T-helper 1 cell (primary cell): ENCODE measurements at places on chromosomes 2 and 18.

- no peak for DNase-seq
Measured at GRCh38 chr18:61544178-61544577, 210.9 kb downstream of the CDH20 start.

GRCh38 chr18:61651880-61652268 lies 240.9 kb downstream of the RNF152 start:
- no peak for DNase-seq

DNA sequence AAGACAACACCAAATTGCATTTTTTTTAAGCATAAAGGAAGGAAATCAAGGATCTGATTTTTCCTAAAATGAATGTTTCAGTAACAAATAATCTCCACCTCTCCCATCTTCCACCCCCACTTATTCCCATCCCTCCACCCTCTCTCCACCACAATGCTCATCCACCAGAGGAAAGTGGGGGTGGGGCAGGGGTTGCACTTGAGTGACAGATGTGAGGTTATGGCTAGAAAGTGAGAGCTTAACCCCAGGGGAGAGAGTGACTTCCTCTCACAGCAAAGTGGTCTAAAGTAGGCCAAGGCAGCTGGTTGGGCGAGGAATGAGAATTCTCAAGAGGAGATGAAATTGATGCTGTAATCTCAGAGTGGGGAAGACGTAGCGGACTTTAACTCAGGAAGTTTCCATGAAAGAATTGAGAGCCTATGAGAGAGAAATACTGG lies 104.7 kb downstream of the HNRNPLL start:
- no peak for DNase-seq

- DNase-seq: no peak
Measured at GRCh38 chr2:70936165-70936978, 672 bp downstream of the ATP6V1B1 start.

GRCh38 chr2:16329421-16329820 lies 336.2 kb downstream of the CYRIA start:
- no peak for DNase-seq

GRCh38 chr2:74948779-74949178 lies 9.7 kb upstream of the POLE4 start:
- DNase-seq: no peak

- no peak for DNase-seq
Measured at GRCh38 chr2:241563031-241563507, 4.5 kb downstream of the BOK start.

DNA sequence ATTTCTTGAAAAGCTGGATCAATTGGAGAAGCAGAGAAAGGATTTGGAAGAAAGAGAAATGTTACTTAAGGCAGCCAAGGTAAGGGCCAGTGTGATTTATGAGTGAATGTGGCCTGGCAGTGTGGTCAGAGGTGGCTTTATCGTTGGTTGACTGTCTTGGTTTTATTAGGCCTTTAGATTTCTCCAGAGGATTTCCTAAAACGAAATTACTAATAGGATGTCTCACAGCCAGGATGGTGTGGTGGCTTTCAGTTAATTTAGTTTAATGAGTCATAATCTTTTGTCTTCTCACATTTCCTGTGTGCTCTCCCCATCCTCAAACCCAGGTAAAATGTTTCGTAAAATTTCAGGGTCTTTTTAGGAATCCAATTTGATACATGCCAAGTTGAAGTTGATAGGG lies 100.8 kb downstream of the TAF4B start:
- no peak for DNase-seq

DNA sequence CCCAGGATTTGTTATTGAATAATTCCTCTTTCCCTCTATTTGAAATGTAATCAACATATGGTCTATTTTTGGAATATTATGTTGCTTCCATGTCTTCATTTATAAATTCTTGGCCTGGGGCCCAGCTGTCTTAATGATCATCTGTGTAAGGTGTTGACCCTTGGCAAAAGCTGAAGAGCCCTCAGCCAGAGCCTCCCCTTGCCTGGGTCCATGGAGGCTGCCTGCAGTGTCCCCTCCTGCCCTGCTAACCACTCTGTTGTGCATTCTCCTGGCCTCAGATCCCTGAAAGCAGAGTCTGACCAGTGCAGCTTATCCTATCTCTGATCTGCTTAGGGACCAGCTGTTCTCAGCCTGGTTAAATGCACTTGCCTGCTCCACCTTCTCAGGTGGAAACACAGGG lies 226.1 kb upstream of the APCDD1 start:
- no peak for DNase-seq

GRCh38 chr2:45554742-45555140 lies 56.3 kb downstream of the SRBD1 start:
- no peak for DNase-seq

DNA sequence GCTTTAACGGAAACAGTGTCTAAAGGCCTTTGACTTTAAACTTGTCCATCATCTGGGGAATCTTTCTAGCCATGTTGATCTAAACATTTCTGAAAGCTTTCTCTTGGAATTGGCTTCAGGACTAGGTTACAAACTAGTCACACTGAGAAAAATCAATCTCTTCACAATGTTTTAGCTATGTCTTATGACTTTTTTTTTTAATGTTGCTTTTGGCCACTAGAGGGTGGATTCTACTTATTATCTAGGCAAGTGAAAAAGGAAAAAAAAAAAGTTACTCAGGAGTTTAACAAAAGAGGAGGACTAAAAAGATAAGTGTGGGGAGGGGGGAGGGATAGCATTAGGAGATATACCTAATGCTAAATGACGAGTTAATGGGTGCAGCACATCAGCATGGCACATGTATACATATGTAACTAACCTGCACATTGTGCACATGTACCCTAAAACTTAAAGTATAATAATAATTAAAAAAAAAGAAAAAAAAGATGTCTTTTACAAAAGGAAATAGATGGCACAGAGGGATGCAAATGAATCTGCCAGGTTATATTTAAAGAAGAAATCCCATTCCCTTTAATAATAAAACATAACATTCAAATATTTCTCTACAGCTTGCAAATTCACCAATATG lies 160.4 kb upstream of the PID1 start:
- no peak for DNase-seq

DNA sequence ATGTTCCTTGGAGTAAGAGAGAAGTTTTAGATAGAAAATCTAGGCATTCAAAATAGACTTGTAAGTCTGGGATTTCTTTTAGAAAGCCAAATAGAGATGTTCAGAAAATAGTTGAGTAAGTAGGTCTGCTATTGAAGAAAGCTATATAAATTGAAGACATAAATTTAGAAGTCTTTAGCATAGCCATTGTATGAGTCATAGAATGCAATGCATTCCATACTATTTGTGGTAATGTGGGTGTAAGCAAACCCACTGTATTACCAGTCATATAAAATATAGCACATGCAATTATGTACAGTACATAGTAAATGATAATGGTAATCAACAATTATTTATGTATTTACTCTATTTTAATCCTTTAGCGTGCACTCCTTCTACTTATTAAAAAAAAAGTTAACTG lies 14.1 kb downstream of the MC4R start:
- DNase-seq: no peak

GRCh38 chr2:100821255-100821910 lies 1.4 kb downstream of the NPAS2 start:
- no peak for DNase-seq

DNA sequence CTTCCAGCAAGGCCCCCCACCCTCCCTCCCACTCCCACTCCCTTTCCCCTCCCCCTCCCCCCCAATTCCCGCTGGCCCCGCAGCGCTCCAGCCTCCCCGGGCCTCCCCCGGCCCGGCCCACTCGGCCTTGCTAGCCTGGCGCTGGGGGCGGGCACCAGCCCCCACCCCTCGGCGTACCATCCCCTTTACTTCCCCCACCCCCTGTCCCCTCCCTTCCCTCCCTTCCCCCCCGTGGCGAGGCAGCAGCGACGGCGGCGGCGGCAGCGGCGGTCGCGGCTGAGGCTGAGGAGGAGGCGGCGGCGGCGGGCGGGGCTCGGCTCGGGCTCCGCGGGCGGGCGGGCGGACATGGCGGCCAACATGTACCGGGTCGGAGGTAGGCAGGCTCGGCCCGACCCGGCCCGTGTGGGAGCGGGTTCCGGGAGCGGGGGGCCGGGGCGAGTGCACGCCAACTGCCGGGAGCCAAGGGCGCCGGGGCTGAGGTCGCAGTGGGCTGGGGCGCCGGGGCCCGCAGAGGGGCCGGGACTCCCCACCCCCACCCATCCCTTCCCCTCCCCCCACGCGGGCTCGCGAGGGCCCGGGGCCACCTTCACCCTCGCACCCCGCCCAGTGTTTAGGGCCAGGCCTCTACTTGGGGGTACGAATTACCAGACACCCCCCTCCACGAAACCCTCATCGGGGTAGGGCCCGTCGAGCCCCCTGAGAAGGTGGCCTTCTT lies at the start of gene MTA3:
Gene MTA3, plus strand, starts transcription at position 232 of the 715 bp plus-strand sequence. Its CDS starts 114 bp downstream, at position 346.
- peak; percentile 37 for DNase-seq

- DNase-seq: peak; percentile 38
Measured at GRCh38 chr18:63378919-63379638, 12.1 kb upstream of the KDSR start.

- no peak for DNase-seq
Measured at GRCh38 chr2:200749631-200750322, 61.9 kb upstream of the BZW1 start.

GRCh38 chr18:10367836-10368235 lies 86.6 kb upstream of the APCDD1 start:
- no peak for DNase-seq

- DNase-seq: no peak
Measured at GRCh38 chr2:177897278-177897677, 175.3 kb downstream of the PDE11A start.

- no peak for DNase-seq
Measured at GRCh38 chr2:3656762-3657721, 958 bp upstream of the ALLC start.

DNA sequence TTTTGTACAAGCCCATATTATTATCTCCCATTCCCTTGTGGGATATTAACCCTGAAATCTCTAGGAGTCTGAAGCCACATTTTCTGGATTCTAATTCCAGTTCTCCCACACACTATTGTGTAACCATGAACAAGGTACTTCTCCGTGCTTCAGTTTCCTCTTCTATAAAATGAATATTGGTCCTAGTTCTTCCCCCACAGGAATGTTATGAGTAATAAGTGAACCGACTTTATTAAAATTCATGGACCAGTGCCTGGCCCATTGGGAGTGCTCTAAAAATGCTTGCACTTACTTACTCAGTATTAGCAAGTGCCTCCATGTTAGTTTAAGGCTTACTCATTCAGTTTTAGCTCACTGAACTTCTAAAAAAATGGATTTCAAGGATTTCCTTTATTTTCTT lies 1.4 kb upstream of the ACMSD start:
- no peak for DNase-seq

DNA sequence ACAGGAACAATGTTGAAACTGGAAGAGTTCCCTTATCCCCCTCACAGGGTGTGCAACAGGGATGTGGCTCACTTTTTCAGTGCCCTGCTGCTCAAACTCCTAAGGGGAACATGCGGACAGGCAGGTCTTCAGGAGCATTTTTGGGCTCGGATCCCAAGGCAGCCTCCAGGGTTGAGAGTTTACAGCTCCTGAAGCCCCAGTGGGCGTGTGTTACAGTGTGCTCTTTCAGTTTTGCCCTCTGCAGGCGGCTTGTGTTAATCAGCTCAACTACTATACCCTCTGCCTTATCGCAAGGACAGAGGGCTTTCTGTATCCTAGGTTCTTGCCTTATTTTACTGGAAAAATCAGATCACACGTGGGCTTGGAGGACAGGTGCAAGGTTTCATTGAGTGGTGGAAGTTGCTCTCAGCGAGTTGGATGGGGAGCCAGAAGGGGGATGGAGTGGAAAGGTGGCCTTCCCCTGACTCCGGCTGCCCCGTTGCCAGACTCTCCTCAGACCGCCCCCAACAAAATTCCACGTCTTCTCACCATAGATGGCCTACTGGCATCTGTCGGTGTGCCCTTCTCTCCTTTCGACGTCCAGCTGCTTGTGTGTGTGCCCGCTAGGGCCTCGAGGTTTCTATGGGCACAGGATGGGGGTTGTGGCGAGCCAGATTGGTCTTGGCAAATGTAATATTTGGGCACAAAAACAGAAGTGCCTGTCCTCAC lies 541.9 kb downstream of the TMX3 start:
- no peak for DNase-seq

DNA sequence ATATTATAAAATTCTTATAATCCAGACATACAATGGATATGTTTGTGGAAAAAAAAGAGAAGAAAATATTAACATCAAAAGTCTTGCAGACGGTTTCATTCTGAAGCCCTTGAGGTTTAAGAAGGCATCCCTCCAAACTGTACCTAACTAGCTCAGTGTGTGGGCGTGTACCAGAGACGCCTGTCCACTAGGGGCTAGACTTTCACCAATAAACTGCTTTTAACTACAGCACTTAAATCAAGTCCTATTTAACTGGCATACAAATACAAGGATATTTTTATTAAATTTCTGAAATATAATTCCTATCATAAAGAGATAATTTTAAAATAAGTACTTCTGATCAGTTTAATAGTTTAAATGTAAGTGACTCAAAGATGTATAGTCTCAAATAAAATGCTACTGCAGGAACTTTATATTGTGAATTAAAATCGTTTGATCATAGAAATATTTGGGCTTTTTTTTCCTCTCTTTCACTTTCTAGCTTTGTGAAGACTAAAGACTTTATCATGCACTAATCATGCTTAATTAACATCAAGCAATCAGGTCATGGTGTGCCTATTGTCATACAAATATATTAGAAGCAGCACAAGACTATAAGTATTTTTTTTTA lies 437.7 kb downstream of the SATB2 start:
- no peak for DNase-seq

DNA sequence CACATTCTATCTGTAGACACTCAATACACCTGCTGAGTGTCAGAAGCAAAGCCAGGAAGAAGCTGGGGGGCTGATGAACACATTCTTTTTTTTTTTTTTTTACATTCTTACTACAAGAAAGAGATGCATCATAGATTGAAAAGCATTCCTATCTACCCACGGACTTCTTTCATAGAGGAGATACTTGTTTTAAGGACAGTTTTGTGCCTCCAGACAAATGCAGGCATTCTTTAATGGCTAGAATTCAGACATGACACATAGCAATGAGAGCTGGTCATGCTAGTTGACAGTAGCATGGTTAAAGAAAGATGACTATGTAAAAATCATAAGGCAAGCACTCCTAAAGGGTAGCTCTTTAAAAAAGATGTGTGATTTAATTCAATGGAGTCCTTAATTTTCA lies 110.2 kb downstream of the EPHA4 start:
- DNase-seq: no peak

GRCh38 chr2:144597894-144598593 lies 78.1 kb upstream of the ZEB2 start:
- DNase-seq: no peak

GRCh38 chr2:80517316-80517715 lies 212.8 kb upstream of the LRRTM1 start:
- no peak for DNase-seq

- no peak for DNase-seq
Measured at GRCh38 chr2:85635636-85636035, 19.6 kb downstream of the USP39 start.

DNA sequence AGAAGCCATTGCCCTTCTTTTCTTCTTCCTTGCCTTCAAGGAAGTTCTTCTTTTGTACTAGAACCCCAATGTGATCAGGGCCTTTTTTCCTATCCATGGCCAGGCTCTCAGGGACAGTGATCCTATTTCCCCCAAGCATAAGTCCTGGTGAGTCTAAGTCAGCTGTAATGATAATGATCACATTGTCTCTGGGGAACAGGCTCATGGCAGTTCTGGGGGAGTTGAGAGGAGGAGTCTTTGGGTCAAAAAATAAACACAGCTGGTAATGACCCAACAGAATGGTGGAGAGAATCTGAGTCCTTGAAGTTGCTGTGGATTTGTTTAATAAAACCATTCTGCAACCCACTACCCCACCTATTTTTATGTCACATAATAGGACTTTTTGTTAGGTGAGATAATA lies 96.6 kb downstream of the SOCS6 start:
- no peak for DNase-seq

- no peak for DNase-seq
Measured at GRCh38 chr2:42754021-42754775, 9.7 kb downstream of the OXER1 start.

- DNase-seq: no peak
Measured at GRCh38 chr2:206324869-206325268, 50.4 kb downstream of the ZDBF2 start.
